ENCODE measurements at places on chromosomes 2 and 18.

DNA sequence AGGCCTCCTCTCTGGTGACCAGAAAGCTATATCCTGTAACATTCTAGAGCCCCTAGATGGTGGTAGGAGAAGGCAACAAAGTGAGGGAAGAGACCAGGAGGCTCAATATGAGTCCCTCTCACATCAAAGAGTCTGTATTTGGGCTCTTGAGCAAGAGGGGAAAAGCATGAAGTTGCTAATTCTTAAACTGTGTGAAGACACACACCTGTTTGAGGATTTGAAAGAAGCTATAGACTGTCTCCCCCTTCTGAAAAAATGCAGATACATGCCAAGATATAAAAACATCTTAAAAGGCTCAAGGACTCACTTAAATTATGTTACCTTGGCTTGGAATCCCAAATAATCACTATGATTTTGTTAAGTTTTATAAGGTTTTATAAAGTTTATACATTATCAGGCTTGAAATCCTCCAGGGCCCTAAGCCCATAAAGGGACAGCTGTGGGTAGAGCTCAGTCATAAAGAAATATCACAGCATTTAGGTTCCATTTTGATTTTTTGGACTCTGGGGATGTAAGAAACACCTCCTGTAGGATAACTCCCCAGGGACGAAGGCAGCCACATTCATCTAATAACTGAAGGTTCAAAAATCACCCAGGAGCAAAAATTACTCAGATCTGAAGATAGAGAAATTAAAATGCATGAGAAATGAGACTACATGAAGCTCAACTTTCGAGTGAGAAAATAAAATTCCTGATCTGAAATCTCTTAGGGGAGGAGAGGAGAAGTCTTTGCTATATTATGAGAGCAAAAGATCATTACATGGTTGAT is 136.1 kb upstream of the LGALSL start:
- DNase-seq: no peak

DNA sequence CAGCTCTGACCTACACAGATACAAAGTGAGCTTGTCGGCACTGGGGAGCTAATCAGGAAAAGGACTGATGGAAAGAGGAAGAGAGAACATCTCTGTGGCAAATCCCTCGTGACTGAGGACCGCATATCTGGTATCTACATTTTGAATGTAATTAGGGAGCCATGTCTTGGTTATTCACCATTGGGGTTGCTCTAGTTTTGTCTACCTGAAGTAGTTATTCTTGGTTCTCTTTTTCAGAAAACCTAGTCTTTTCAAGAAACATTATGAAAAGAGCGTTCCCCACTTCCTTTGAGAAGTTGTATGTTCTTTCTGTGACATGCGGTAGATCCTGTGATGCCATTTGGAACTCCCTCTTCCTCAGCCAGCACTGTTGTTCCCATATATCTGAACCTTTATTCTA is 104.4 kb downstream of the DOCK10 start:
- no peak for DNase-seq

- DNase-seq: no peak
Measured at GRCh38 chr18:45838302-45839070, 13.0 kb downstream of the SIGLEC15 start.

DNA sequence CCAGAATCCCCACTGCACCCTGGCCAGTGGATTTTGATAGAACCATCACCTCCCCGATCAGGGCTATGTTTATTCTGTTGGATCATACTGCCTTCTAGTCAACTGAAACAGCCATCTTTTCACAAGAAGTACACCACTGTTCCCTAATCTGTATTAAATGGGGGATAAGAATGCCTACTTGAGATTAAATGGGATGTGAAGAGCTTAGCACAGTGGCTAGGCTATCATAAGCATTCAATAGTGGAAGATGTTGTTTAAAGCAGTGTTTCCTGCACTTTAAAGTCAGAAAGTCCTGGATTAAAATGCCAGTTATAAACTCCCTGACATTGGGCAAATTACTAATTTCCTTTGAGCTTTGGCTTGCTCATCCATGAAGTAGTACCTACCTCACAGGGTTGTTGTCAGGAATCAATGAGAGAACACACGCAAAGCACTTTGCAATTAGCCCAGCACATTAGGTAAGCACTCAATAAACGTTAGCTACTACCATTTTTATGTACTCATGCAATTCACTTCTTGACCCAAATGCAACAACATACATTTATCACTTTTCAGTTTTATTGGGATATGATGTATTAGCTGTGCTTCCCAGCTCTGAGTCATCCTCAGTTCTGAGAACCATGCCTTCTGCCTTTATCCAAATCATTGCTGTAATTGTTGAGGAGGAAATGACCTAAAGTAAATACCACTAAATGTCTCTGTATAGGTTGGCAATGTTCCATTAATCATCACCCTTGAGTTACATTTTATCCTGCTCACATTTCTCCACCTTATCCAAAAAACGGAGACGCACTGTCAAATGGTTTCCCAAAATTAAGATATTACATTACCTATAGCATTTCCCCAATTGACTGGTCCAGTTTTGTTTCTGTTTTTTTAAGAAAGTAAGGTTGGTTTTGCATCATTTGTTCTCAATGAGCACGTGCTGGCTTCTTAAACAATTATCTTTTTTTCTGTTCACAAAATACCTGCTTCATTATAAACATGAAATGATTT is 2.1 kb downstream of the TMEM247 start:
- peak; percentile 25 for DNase-seq

DNA sequence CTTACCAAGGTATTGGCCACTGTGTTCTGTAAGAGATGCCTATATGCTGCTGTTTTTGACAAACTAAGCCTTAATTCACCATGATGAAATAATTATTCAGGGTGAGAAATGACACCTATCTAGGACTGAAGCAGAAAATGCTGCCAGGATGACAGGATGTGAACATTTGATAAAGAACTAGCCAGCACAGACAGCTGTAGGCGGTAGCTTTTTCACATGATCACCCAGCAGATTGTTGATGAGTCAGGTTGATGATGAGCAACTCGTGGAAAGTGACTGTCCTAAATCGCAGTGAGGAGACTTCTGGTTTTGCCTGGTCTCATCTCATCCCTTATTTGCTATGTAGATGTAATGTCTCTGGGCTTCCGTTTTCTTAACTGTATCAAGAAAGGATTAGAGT is 144.1 kb downstream of the PRPF40A start:
- no peak for DNase-seq

DNA sequence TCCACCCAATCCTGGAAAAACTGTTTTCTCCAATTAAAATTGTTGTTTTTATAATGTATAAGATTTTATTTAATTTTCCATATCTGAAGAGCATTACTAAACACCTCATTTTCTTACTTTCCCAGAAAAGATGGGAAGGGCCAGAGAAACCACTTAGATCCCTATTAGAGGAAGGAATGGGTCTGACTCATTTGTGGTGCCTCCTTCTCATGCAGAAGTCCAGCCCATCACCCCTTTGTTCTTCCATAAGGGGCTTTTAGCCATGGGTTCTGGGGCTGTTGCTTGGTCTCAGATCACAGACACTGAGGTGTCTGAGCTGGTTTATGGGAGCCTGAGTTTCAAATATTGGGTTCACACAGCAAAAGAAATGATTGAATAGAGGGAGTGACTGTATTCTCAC is 152.2 kb downstream of the ESCO1 start:
- DNase-seq: no peak

All from LNCaP clone FGC (cell line).